ENCODE measurements at places on chromosomes 4 and X.

- no peak for DNase-seq
Observed at GRCh38 chr4:52004414-52004813, 15.7 kb downstream of the LRRC66 start.

GRCh38 chrX:49172280-49172780 lies 632 bp downstream of the PLP2 start:
- peak; percentile 28 for DNase-seq

GRCh38 chrX:118493016-118493415 lies 2.6 kb upstream of the DOCK11 start:
- no peak for DNase-seq

DNA sequence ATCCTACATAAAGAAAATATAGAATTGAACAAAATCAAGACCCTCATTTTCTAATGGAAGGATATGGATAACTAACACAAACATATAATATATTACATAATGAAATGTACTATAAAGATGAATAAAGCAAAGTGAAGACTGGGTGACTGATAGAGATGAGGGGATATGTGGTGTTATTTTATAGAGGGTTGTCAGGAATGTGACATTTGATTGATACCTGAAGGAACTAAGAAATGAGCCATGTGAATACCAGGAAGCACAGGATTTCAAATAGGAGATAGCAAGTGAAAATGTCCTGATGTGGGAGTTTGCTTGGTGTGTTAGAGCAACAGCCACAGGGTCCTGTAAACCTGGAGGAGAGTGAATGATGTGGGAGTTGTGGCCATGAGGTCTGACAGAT lies 40.1 kb upstream of the GNPDA2 start:
- no peak for DNase-seq

DNA sequence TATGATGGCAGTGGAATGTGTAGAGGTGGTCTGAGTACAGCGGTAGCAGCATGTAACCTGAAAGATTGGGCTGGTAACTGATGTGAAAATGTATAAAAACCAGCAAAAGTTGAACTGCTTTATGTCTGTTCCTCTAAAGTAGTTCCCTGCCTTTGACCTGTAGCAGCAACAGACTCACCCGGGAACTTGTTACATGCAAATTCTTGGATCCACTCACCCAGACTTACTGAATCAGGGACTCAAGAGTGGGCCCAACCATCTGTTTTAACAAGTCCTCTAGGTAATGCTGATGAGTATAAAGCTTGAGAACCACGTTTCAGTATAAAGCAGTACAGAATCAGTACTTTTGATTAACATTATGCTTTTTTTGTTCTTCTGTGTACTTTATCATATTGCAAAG lies 84.7 kb downstream of the RAP1GDS1 start:
- DNase-seq: no peak

GRCh38 chr4:36290641-36291040 lies 9.2 kb downstream of the DTHD1 start:
- DNase-seq: no peak

DNA sequence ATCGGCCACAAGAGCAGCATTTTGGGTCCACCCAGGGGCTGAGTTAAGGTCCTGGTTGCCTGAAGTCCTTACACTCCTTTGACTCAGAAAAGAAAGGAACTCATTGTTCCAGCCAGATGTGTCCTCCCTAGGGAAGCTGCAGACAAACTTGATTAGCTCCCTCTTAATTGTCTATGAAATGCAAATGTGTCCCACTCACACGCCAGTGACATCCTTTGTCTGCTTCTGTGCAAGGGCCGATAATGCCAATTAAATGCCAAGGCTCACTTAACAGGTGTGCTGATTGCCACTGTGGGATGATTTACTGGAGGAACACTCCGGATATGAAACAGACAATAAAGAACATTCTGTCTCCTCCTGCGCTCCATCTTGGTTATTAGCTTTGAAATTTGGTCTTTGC lies 332.9 kb upstream of the CPEB2 start:
- DNase-seq: no peak

DNA sequence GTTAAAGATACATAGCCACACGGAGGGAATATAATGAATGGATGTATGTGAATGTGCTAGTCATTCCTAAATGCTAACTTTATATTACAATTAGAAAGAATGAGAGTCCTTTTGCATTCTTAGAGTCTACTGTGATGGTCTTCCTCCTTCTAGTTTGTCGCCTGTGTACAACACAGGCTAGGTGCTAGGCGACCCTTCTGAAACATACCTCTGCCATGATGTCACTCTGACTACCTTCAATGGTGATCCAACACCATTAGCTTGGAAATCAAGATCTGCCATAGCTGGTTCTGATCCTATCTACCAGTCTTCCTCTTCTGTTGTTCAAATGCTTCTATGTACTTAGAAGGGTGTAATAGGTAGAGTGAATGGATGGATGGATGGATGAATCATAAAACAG lies 151.2 kb downstream of the MGST2 start:
- peak; percentile 25 for DNase-seq

GRCh38 chr4:184364100-184364921 lies 110.0 kb downstream of the IRF2 start:
- no peak for DNase-seq

DNA sequence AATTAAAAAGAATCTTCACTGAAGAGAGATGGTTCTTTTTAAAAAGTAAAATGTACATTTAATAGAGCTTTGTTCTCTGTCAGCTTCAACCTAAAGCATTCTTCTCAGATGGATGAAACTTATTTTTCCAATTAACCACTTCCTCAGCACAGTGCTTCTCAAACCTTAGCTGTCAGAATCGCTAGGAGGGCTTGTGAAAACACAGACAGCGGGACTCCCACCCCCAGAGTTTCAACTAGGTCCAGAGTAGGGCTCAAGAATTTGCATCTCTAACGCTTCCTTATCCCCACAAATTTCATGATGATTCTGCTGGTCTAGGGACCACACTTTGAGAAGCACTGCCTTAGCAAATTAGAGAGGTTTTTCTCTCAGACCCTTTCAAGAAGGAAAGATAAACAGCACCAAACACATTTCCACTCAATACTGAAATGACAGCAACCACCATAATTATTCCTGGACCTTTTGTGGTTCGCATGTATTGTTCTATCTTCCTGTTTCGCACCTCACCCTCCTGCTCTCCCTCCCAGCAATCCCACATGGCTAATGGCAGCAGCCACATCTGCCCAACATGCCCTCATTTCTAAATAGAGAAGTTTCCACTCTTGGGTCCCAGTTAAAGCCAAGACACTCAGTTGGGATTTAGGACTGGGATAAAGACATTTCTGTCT lies 73.2 kb downstream of the ZNF827 start:
- no peak for DNase-seq

GRCh38 chrX:47222751-47223350 lies 4.4 kb downstream of the CDK16 start:
- DNase-seq: no peak

GRCh38 chr4:68390205-68390935 lies 40.5 kb upstream of the YTHDC1 start:
- no peak for DNase-seq

- DNase-seq: no peak
Observed at GRCh38 chr4:160580581-160580980, 1477.7 kb downstream of the RAPGEF2 start.

DNA sequence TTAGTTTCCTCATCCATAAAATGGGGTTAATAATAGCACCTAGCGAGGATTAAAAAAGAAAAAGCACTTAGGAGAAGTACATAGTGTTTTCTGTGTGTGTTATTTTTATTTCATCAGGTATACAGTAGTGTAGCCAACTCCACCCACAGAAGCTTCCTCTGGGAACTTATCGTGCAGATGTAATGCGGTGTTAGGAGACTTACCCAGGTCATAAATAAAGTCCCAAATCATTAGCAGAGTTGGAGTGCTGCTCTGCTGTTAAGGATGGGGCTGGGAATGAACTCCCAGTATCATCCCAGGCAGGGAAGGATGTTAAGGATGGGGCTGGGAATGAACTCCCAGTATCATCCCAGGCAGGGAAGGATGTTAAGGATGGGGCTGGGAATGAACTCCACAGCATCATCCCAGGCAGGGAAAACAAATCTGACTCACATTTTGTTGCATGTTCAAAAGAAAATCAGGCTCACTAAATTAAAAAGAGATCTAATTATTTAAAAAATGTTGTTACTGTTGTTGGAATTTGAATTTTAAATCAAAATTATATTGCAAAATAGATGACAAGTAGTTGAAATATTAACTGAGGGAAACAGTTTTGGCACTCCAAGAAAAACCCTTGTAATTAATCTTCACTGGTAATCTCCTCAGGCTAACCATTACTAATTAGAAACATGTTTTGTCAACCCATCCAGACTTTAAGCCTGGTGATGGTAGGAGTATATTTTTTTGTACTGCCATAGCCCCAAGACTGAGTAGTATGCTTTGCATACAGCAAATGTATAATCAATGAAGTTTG lies 10.2 kb upstream of the SFRP2 start:
- peak; percentile 56 for DNase-seq

DNA sequence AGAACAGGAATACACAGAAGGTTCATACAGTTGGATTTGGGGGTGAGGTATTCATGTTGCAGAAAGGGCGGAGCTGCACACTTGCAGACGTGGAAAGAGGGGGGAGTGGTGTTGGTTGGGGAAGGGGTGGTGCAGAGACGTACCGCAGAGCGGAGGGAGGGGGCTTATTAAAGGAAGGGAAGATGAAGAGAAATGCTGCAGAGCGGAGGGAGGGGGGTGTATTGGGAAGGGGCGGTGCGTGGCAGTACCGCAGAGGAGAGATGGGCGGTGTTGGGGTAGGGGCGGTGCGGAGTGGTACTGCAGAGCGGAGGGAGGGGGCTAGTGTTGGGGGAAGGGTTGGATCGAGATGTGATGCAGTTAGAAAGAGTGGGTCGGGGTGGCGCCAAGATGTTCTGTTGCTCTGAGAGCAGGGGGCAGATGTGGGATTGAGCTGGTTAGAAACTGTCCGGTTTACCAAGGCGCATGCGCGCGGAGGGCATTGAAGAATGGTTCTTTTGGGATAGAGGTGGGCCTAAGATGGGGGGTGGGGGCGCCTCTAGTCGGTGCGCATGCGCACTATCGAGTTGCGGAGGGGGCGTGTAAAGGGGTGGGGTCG lies 900 bp downstream of the TRO start:
- DNase-seq: peak; percentile 84

GRCh38 chr4:156779042-156779441 lies 192.6 kb downstream of the PDGFC start:
- DNase-seq: peak; percentile 66

GRCh38 chr4:2930135-2930757 lies 33.0 kb downstream of the NOP14 start:
- no peak for DNase-seq

DNA sequence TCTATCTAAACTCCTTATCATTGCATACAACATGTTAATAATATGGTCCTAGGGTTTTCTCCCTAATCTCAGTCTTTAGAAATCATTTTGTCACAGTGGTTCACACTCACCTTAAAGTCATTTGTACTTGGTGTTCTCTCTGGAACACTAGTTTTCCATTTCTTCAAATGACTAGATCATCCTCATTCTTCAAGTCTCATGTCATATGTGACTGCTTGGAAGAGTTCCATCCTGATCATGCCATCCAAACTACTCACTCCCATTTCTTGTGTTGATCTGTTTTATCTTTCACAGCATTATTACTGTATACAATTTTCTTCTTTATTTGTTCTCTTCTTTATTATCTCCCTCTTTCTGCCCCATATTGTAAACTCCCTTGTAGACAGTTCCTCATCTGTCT lies 66.5 kb downstream of the HTR2C start:
- peak; percentile 3 for DNase-seq

DNA sequence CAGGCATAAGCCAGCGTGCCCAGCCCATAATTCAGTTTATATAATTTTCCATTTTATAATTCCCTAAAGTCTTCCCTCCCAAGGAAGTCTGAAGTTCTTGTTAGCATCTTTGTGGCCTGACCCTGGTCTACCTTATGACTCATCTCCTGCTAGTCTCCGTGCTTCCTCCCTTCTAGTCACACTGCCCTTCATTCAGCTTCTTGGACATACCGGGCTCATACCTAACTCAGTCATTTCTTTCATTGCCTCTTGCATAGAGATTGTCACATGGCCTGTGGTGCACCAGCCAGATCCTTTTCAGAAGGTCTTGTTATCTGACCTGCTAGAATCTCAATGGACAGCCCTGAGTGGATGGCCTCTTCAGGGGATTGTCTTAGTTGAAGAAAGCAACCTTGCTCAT lies 22.8 kb upstream of the MAML3 start:
- peak; percentile 50 for DNase-seq

DNA sequence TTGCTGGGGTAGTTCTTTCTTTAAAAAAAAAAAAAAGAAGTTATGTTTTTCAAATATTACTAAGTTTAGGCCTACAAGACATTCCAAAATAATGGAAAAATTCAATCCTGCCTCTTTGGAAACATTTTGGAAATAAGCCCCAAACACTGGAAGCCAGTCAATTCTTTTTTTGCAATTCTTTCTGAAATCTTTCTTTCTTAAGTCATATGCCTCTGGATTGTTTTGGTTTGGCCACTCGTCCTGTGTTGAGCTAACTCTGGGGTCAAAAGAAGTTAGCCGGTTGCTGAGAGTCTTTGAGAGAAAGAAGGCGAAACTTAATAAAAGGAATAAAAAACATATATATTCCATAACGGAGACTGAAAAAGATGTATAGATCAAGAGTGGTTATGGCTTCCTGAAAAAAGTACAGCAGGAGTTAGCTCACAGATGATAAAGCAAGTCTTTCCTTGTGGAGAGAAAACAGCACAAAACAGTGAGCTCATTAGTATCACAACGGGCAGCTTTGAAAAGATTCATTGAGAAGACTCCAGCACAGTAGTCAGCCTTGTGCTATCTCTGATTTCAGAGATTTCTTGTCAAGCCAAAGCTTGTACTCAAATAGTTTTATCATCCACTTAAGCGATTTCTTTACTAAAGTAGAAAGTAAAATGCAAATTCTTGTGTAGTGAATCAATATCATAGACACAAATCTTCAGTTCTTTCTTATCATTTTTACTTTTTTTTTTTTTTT lies 64.8 kb downstream of the PLS3 start:
- DNase-seq: no peak

DNA sequence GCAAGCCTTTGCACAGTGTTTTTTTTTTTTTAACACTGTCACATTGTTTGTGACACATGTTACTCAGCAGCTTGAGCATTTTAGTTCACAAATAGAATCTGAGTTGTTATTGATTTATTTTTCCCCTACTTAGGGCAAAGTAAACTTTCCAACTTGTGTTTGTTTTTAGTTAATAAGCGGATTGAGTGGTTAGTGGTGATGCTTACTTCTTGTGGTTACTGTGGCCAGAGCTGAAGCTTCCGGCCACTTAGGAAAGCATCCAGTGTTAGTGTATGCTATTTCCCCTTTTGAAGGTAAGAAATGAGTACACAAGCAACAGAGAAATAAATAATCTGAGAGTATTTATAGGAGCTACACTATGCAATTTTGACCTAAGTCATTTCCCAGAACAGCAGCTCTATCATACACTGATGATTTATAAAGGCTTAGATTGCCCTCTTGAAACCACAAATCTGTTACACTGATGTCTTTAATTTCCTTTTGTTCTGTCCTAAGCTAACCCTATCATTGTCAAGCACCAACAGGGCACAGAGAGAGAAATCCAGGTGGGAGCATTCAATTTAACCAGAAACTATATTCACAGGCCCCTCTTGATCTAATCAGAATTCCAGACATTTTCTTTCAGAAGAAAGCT lies 2464.6 kb downstream of the PCDH7 start:
- DNase-seq: no peak
